ENCODE measurements at places on chromosomes 7 and 10.

- DNase-seq, result no peak
Measured at GRCh38 chr10:97684866-97685394, 2.1 kb downstream of the AVPI1 start.

DNA sequence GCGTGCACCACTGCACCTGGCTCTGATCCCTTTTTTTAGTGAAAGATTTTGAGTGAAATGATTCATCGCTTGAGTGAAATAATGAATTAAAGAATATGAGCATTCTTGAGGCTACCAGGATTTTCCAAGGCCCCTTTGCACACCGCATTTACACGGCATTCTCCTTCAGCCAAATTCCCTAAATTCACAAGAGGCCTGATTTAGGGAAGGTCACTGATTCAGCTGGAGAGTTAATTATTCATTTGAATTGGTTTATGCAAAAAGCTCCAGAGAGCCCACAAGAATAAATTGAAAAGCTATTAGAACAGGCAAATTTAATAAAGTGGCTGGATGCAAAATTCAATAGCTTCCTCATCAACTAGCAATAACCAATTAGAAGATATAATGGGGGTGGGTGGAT lies 46.5 kb downstream of the LEP start:
- no peak for DNase-seq

- DNase-seq, result no peak
Measured at GRCh38 chr7:31052841-31053601, 913 bp downstream of the ADCYAP1R1 start.

DNA sequence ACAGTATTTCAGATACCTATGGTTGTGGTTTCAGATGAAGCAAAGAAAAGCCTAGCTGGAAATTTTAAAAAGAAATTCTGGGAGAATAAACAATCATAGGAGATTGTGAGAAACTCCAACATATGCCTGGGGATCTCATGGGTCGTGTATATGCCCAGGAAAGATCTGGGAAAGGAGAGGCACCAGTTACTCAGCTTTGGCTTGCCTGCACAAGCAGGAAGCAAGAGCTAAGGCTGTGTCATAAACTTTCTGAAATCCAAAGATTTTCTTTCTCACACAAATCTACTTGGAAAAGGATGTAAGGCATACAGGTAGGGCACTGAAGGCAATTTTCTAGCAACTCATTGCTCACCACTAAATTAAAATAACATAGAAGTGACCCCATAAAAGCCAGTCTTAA lies 373.6 kb downstream of the CDC14C start:
- DNase-seq, result no peak

DNA sequence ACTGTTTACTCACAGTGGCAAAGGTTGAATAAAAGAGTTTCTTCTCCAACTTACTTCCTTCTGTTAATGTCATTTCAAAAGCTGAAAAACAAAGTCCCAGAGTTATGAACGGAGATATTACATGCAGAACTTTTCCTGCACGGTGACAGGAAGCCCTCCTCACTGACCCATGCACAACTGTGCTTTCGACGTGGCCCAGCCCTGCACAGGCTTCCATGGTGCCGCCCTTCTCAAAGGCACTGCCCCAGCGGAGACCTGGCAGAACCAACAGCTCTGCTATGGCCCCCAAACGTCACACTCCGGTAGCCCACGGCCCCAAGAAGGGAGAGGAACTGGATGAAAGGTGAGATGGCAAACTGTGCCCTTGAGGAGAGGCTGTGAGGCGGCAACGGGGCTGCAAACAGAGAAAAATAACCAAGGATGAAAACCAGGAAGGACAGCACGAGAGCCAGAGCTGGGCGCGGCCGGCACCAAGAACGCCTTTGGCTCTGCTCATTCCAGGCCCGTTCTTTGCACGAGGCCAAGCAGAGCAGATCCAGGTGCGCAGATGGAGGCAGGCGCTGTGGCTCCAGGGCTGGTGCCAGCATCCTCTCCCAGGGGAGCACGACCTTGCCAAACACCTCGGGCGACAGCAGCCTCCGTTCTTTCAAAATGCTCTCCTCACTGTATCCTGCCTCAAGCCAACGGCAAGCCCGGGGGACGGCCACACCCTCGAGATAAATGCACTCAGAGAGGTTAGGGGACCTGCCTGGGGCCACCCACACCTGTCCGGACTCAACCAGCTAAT lies 7.0 kb upstream of the FUOM start:
- DNase-seq, result no peak

DNA sequence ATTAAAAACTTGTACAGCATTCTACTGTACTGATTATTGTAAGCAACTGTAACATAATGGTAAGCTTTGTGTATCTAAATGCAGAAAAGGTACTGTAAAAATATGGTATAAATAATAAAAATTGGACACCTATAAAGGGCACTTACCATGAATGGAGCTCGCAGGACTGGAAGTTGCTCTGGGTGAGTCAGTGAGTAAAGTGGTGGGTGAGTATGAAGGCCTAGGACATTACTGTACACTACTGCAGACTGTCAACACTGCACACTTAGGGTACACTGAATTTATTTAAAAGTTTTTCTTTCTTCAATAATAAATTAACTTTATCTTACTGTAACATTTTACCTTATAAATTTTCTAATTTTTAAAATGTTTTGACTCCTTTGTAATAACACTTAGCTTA lies 118.6 kb upstream of the ASAH2 start:
- no peak for DNase-seq

- DNase-seq, result no peak
Measured at GRCh38 chr10:60944910-60945297, 919 bp upstream of the RHOBTB1 start.

DNA sequence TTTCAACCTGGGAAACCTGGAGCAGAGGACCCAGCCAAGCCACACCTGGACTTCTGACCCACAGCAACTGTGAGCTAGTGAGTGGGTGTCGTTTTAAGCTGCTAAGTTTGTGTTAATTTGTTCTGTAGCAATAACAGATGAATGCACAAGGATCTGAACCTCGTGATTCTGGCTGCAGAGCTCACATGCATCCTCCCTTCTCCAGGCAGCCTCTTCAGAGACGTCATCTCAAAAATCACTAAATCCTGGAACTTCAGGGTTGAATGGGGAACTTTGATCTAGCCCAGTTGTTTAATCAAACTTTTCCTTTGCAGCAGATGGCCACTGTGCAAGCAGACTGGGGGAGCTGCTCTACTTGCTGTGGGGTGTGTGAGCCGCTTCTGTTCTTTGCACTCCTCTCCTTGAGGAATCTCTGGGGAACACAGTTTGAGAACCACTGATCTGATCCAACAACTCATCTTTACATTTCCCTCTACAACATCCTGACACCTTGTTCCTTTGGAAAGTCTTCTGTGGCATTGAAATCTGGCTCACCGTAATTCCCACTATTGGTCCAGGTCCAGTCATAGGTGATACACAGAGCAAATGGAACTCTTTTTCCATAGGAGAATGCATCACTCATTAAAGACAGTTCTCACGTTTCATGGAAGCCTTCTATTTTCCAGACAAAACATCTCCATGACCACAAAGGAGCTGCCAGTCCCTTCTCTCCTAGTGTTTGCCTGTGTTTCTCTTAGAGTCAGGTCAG lies 90.3 kb downstream of the CHN2 start:
- DNase-seq, result no peak

DNA sequence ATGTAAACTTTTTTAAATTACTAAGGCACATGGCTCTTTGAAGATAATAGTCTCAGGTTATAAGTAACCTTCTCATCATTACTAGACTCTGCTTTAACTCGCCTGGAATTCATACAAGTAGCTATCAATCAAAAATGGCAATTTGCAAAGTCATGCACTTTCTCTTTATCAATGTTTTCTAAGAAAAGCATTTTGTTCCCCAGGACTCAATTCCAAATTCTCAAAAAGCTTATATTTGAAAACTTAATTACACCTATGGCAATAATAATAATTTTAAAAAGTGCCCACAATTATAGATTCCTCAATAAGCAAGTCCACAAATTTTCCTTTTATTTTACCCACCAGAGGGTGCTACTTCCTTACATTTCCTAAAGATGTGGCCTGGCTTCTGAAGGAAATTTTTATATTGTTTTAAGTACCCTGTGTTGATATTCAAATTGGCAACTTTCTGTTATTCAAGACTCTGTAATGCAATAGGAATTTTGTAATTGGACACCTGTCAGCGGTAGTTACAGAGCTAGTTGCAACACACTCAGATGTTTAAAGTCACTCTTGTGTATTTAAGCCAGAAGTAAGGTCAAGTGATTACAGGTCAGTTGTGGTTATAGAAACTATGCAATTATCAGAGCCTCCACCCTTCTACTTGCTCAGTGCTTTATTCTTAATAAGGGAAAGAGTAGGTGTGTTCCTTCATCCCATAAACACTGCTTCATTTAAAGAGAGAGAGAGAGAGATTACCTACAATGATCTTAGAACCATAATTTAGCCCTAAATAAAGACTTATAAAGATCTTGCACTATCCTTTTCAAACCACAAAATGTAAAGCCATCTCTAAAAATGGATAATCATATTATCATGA lies 47.1 kb upstream of the HYAL4 start:
- DNase-seq, result no peak

- no peak for DNase-seq
Measured at GRCh38 chr10:63099734-63100133, 33.4 kb upstream of the NRBF2 start.

DNA sequence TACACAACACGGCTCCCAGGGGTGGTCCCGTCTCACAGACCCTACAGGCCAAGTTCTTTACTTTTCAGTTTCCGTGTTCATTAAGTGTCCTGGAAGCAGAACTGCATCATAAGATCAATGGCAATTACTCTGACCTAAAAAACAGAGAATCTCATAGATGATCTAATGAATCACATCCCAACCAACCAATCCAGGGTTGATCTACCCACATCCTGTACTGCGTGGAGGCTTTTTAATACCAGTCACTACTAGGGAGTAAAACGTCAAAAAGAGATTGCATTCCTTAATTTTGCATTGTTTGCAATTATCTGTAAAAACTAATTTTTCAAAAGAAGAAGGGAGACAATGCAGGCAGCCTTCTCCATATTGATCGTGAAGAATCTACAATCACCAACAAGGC lies 72.6 kb downstream of the PARD3 start:
- no peak for DNase-seq

DNA sequence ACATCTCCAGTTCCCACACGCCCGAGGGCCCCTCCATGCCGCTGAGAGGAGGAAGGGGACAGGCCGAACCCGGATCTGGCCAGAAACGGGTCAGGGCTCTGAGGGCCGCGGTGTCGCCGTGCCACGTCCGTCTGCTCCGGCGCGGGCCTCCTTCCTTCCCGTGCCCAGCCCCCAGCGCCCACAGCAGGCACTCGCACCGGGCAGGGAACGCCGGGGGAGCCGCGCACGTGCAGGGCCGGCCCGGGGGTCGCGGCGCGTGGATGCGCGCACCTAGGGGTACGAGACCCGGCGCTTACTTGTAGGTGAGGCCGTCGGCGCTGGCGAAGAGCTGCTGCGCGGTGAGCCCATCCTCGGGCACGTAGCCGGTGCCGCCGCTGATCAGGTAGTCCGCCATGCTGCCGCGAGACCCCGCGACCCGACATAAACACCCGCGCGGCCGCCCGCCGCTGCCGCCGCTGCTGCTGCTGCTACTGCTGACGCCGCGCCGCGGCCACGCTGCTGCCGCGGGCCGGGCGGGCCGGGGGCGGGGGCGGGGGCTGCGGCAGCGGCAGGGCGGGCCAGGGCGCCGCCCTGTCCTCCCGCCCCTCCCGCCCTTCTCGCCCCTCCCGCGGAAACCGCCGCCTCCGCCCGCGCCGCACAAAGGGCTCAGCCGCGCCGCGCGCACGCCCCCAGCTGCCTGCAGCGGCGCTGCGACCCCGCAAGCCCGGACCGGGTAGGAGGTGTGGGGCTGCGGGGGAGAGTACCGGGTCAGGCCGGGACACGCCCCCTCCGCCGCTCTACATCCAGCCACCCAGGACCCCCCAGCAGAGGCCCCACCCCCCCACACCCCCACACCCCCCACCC lies 4.1 kb downstream of the IMPDH1 start:
- no peak for DNase-seq

DNA sequence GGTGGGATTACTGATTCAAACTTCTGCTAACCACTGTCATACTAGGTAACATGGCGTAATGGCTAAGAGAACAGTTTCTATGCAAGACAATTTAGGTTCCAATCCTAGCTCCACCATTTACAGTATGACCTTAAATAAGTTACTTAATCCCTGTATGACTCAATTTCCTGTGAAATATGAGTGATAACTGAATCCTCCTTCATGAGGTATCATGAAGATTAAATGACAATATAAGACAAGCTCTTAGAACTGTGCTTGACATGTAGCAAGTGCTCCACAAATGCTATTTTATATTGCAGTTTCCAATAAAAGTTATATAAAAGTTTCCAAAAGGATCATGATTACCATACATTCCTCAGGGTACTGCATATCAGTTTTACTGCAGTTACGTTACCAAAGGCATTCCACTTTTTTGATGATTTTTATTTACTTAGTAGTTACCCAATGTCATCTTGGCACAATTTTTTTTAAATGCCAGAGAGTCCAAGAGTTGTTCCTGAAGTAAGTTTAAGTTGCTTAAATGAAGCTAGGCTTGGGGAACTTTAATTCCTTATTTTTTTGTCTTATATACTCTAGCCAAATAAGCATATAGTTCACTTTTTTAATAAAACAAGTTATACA lies 7.1 kb downstream of the DOCK4 start:
- no peak for DNase-seq

DNA sequence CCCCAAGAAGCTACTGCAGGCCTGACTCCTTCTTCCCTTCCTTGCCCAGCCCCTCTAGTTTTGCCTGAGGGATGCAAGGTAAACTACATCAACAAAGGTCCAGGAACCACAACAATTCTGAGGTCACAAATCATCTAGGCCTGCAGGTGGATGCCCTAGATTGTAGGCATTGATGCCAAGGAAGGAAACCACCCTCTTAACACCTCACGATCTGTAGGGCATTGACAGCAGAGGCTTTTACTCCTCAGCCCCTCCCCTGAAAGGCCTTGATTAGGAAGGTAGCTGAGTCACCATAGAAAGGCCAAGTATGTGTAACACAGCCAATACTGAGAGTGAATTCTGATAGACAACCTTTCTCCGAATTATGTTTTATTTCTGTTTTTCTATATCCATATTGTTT lies 46.7 kb upstream of the FAM3C start:
- DNase-seq, result no peak

DNA sequence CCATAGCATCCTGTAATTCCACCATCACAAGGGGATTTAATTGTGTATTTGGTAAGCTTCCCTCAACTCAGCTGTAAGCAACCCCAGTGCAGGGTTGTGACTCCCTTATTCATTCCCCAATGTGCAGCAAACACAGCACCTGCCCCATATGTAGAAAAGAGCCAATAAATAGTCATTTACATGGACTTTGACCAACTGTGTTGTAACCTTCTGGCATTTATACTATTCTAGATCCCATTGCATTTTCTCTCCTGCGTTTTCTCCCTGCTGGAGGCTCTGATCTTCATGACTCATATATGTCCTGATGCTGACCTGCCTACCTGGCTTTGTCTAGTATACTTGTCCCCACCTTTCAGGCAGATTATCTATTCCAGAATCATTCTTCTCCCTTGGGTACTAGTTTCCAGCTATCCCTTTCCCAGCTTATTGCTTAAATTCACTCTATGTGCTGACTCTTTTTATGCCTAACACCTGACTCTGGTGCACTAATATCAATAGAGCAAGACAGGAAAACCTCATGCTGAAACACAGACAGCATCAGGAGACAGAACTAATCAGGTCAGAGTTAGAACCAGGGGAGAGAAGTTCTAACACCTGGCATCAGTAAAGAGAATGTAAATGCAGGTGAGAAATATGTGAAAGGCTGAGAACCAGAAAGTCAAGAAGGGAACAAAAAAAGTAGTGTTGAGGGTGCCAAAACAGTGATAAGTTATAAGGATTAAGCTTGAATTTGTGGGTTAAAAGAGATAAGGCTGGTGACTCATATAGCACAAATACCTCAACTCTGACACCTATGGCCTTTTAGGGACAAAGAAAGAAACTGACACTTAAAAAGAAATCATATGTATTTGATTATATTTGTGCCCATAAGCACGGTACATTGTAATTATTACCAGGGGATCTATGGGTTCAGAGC lies 402.7 kb downstream of the IPMK start:
- no peak for DNase-seq
